Psoas muscle (tissue), 8 donors: ENCODE measurements at places on chromosomes 13 and 19. TPM values are rescaled to one million over a fixed set of nuclear protein-coding genes. Genes with fewer than 3 reads are reported as not detected.

GRCh38 chr13:50125304-50125553, 110.0 kb downstream of the KCNRG start:
- no peak for DNase-seq

GRCh38 chr13:32036757-32037156, 5.2 kb downstream of the FRY start:
- DNase-seq, result no peak

DNA sequence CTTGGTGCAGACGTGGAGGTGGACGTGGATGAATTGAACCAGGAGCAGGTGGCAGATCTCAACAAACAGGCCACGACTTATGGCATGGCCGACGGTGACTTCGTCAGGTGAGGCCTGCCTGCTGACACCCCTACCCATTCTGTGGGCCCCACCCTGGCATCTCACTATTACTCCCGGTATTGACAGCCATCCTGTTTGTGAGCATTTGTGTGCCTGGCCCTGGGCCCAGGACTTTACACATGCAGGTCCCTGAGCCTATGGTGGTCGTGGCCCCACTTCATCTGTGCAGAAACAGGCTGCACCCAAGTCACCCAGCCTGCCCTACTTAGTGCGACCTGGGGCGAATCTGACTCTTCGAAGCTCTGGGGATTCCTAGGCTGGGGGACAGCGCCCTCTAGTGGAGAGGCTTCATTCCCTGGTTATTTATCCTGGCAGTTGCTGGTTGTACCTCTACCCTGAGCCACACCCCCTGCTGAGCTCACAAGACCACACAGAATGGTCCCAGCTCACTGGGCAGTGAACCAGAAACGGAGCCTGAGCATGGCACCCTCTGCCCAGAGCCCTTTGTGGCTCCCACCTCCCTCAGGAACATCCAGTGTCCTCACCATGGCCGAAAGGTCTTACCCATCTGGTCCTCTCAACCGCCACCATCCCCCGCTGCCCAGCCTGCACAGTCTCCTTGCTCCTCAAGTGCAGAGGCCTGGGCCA, 16.9 kb downstream of the ZNF296 start:
- DNase-seq, result peak; percentile 80

DNA sequence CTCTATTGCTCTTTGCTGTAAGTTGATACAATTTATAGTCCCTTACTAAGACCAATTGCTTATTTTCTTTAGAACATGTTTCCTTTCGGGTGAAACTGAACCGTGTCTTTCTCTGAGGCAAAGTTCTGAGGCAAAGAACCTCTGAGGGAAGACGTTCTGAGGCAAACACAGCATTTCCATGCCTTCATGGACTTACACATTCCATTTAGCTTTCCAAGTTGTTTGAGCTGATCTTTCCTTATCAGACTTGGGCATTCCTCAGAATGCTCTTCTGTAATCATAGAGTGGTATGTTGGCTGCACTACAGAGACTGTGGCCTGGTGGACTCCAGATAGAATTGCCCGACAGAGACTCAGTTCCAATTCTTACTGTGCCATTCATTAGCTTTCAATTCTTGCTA, 579.1 kb downstream of the KCTD12 start:
- no peak for DNase-seq

- no peak for DNase-seq
Measured at GRCh38 chr13:23744315-23744714, 144.9 kb downstream of the MIPEP start.

DNA sequence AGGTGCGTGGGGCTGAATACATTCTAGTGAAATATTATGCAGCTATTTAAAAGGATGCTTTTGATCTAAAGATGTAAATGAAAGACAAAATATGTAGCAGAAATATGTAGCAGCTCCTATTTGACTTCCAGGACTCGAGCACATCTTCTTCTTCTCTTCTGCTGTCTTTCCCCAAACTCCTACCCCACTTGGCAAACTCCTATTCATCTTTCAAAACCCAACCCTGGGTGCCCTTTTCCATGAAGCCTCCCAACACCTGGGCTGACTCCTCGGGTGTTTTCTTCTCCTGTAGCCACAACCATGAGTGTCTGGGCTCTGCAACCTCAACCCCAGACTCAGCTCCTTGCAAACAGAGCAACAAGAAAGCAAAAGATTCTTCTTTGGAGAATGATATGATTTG, 11.1 kb downstream of the ACER1 start:
- DNase-seq, result no peak

GRCh38 chr13:112689303-112690245, at the start of gene ATP11A:
Gene ATP11A, plus strand, starts transcription at chr13:112690038. Its CDS starts 379 bp downstream, at chr13:112690417.
- DNase-seq, result peak; percentile 93

Gene ADGRE3
- 0.11 TPM for total RNA-seq

Gene CD209
- total RNA-seq, result 3.1 TPM

Gene KLK11
- not detected for total RNA-seq
